ENCODE measurements at places on chromosomes 12 and 14.

DNA sequence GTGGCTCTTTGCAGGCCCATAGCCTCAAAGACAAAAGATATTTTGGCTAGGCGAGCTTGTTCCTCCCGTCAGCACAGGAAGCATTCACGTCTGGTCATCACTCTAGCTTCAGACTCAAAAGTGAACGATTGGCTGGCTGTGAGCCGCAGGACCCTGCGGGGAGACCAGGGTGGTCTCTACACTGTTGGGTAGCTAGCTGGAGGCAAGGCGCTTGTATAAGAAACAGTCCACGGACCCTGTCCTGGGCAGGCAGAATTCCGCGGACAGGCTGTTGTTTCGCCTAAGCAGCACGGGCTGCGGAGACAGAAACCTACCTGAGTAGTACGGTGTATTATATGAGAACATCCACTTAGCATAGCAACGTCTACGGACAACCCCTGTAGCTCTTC is 29.6 kb downstream of the WBP11 start:
- no peak for DNase-seq

DNA sequence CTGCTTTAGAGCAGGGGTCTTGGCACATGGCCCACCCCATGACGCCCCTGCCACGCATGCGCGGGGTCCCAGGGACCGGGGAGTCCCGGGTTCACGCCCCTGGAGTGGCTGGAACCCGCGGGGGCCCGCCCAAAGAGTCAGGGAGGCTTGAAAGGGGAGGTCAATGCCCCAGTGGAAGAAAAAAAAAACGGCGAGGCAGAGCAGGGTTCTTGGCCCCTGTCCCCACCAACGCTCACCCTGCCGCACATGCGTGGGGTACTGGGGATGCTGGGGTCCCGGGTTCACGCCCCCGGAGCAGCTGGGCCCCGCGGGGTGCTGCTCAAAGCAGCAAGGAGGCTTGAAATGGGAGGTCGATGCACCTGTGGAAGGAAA is 319.1 kb downstream of the ALG10 start:
- DNase-seq: no peak

DNA sequence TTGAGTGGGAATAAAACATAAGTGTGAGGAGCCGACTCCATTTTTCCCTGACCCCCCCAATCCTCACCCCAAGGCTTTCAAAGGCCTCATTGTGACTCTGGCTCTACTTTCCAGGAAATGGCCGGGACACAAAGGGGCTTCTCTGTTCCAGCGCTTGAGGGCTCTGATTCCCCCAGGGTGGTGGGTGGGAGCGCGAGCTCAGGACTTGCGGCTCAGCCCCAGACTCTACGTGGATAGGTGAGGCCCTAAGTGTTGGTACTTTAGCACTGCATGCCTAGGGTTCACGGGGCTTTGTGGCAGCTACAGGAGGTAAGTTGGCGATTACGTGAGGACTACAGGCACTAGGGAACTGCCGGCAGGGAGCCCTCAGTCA is 553 bp downstream of the CNPY2 start:
- no peak for DNase-seq

- DNase-seq: no peak
These were observed 1.5 kb downstream of the PRKCH start for GRCh38 chr14:61322799-61323290.

DNA sequence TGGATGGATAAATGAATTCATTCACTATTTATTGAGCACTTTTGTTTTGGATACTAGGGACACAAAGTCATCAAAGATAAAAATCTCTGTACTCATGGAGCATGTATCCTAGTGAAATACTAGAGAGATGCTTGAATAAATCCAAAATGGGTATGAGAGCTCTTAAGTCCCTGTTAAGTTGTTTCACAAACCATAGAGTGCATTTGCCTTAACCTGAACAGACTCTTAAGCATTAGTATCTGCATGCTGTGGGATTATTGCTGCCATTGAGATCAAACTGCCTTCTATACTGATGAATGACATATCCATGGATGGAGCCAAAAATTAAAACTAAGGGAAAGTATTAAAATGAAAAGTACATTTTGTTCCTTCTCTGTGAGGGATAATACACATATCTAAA is 206.5 kb upstream of the KRR1 start:
- DNase-seq: no peak
